OCI-LY7 (cell line): ENCODE measurements at places on chromosomes 6 and 20.

DNA sequence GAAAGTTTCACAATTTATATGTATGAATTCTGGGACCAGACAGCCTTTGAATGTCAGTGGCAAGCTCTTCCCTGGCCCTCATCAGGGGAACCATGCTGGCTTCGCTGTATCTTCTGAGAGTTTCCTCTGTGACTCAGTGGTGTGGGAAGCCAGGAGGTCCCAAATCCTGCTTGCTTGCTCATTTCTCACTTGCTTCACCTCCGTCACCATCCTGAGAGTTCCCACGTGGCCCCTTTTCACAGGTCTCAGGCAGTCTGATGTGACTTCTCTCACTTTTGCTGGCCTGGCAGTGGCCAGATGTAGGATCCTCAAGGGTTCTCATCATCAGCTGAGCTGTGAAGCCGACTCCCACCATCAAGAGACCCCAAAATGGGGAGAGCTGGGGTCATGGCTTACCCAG, 28.4 kb upstream of the RIN2 start:
- no peak for DNase-seq

- no peak for DNase-seq
Measured at GRCh38 chr6:42345696-42346416, 105.9 kb downstream of the TRERF1 start.

DNA sequence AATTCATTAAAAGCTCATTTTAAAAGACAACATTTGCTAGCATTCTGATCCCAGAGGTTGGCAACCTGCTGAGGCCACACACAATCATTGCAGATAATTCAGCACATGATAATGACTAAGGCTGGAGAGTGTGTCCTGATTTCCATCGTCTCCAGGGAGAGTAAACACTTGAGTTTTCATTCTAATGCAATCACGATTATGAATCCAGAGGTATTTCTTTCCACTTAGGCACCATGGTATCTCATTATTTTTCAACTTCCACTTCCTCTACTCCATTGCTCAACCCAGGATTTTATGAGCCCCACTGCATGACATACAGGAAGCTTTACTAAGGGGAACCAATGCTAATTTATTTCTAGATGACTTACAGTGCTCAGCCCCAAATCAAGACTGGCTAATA, 273.8 kb upstream of the AGPAT4 start:
- DNase-seq, result no peak

- DNase-seq, result no peak
Measured at GRCh38 chr6:41294214-41294872, 7.9 kb upstream of the TREM1 start.

DNA sequence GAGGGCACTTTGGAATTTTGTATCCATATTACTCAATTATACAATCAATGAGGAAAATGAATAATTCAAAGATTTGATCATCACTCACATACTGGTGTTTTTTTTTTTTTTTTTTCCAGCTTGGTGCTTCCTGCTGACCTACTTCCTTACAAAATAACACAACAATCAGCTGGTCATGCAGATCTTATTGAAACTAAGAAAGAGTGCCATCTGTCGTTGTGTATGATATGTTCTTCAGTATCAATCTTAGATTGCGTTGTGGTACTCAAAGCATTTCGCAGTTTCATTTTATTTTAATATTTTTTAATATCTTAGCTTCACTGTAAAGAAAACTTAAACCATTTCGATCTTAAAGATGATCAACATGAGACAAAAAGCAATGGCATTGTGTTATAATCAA, 155.6 kb downstream of the OGFRL1 start:
- DNase-seq, result no peak

DNA sequence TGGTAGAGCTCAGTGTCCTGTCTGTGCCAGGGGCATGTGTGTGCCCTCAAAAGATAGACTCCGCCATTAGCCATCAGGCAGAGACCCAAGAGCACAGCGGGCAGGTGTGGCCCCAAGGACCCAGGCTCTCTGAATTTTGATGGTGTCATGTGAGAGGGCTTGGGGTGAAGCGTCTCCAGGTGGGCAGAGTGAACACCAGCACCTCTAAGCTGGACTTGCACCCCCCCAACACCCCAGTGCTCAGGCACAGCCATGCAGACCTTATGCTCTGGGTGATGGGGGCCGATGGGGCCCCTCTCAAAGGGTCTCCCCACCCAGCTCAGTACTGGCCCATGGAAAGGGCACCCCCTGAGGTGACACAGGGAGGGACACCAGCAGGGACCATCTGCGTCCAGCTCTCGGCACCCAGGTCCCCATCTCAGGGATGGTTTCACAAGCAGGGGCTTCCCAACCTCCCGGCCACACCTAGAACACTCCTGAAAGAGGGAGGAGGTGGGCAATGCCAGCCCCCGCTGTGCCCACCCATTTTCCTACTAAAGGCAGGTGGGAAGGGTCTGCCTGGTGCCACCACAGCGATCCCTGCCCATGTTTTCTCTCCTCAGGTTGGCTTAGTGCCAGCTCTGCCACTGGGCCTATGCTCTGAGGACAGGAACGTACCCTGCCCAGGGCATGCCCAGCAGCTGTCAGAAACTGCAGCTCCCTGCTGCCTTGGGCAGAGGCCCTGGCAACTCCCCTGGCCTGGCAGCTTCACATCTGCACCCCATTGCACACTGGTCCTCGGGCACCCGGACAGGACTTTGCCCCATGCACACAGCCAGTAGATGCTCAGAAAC, 3.5 kb downstream of the CST7 start:
- DNase-seq, result no peak

DNA sequence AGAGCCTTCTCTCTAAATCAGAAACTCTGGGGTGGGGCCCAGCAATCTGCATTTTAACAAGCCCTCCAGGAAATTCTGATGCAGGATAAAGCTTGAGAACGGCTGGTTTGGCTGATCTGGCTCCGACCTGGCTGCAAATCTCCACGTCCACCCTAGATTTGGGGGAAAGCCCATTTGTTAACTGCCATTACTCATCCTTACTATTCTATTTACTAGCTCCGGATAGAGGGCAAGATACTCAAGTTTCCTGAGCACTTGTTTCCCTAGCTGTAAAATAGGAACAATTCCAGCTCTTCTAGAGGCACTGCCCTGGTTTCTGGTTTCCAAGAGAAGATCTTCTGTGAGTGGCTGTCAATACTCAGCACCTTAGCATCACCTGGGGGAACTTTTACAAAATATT, 44.4 kb downstream of the DAAM2 start:
- no peak for DNase-seq

GRCh38 chr20:63399596-63400375, 38.6 kb upstream of the CHRNA4 start:
- no peak for DNase-seq

GRCh38 chr20:8671370-8671961, 397.4 kb upstream of the PLCB4 start:
- DNase-seq, result no peak

DNA sequence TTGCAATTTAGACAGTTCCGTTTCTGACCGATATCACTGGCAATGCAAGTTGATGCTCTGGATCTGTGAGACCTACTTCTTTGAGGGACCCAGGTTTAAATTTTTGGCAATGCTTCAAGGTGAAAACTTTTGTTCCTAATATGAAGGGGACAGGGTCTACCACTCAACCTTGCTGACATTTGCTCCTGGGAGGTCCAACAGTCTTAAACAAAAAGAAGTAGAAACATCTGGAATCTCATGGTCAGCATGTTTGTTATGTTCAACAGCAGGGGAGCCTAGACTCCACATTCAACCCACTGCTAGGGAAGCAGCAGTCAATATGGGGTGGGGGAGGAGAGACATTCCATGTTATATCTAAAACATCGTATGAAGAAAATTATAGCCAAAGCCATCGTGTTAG, 196.4 kb downstream of the SIM1 start:
- no peak for DNase-seq

GRCh38 chr6:48957781-48958180, 505.3 kb downstream of the MMUT start:
- no peak for DNase-seq

- DNase-seq, result peak; percentile 62
Measured at GRCh38 chr6:150006961-150007464, 18.3 kb downstream of the RAET1L start.

DNA sequence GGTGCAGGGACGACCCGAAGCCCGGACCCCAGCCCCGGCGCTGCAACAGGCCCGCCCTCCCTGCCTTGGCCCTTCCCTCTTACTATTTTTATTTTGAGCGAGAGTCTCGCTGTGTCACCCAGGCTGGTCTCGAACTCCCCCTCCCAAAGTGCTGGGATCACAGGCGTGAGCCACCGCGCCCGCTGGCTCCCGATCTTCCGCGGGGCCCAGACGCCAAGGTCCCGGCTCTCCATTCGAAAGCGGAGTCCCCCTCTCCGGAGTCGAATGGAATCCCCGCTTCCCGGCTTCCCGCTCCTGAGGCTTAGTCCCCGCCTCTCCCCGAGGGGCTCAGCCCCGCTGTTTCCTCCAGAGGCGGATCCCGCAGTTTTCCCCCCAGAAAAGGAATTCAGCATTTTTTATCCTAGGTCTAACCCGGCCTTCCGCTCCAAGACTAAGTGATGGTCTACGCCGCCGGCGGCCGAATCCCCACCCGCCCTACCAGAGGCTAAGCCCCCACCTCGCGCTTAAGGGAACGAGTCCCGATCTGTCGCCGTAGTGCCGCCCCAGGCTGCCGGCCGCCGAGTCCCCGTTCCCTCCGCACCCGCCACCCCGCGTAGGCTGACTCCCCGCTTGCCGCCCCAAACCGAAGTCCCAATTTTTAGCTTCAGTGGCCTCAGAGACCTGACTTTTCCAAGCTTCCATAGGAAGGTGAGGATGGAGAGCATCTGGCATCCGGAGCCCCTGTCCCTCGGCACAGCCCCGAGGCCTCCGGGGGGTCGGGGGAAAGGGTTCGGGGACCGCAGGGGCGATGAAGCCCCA, 11.5 kb upstream of the TMC2 start:
- peak; percentile 4 for DNase-seq

DNA sequence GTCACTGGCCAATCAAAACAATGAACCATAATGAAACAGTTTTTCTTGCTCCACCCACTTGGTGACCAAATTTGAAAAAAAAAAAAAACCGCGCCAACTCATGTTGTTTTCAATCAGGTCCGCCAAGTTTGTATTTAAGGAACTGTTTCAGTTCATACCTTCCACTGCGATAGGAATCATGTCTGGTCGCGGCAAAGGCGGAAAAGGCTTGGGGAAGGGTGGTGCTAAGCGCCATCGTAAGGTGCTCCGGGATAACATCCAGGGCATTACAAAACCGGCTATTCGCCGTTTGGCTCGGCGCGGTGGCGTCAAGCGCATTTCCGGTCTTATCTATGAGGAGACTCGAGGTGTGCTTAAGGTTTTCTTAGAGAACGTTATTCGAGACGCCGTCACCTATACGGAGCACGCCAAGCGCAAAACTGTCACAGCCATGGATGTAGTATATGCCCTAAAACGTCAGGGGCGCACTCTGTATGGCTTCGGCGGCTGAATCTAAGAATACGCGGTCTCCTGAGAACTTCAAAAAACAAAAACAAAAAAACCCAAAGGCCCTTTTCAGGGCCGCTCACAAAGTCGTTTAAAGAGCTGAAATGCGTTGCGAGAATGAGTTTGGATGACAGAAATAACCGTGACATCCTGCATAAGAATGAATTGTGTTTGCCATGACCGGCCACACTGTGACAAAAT, 16.7 kb downstream of the HFE start:
- peak; percentile 94 for DNase-seq

DNA sequence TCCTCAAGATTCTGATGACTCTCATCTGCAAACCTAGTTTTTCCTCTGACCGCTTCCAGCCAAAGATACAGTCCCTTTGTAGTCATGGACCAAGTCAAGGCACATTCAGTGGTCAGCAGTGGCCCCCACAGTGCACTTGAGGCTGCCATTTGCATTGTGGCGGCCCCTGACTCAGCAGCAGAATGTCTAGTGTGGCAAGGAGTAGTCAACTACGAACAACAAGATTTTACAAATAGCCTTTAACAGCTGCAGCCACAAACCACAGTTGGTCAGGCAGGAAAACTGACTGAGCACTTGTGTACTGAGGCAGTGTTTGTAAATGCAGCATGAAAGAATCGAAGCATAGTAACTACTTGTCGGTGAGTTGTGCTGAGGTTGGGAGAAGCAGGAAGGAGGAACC, 49.6 kb downstream of the SLC2A12 start:
- DNase-seq, result no peak

- no peak for DNase-seq
Measured at GRCh38 chr6:25931411-25931709, 869 bp upstream of the SLC17A2 start.

- no peak for DNase-seq
Measured at GRCh38 chr6:22221630-22222029, 75.2 kb downstream of the PRL start.

- no peak for DNase-seq
Measured at GRCh38 chr6:123417535-123417934, 219.2 kb downstream of the TRDN start.

DNA sequence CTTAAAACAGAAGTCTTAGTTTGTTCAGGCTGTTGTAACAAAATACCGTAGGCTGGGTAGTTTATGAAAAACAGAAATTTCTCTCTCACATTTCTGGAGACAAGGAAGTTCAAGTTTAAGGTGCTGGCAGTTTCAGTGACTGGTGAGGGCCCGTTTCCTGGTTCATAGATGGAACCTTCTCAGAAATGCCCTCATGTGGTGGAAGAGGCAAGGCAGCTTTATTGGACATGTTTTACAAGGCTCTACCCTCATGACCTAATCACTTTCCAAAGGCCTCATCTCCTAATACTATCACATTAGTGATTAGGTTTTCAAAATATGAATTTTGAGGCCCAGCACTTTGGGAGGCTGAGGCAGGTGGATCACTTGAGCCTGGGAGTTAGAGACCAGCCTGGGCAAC, 2.4 kb downstream of the HEBP2 start:
- peak; percentile 36 for DNase-seq

GRCh38 chr6:110662490-110663211, 152.6 kb downstream of the CDK19 start:
- DNase-seq, result no peak

DNA sequence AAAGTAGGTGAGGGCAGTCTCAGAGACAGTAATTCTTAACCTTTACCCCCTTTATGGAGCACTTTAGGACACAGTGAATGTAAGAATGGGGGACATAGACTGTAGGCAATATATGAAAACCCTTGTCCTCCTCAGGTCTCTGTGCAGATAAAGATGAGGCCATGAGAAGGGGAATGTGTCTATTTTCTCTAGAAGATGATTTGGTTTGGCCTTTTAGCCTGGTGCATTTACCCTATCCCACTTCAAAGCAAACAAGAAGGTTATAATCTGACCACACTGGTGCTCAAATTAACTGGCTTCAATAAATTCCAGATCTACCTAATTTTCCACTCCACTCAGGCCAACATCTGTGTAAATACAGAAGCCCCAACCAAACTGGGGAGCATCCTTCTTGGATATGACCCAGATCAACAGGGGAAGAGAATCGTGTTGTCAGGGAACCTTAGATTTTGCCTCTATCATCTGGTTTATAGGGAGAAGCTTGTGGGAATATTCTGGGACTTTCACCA, 42.4 kb downstream of the RIPOR2 start:
- DNase-seq, result no peak

DNA sequence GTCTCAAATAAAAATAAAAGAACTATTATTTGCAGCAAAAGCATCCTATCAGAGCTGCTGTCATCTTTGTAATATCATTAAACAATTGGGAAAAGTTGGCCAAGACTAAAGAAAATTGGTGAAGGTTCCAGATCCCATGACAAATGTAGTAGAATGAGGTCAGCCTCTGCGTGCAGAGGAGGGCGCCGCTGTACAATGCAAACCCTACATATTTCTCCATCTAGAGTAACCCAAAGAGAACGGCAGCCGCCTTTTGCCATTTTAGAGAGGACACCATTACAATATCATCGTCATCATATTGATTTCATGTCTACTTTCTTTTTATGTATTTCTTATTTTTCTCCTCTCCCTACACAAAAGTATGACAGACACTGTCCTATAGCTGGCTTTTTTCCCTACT, 59.5 kb downstream of the ZMYND8 start:
- no peak for DNase-seq
